ENCODE measurements at places on chromosomes 16 and 17.
A peak's percentile ranks its signal among the peaks of the same experiment; 100 is the strongest.

GRCh38 chr17:44170499-44171201 lies at the start of gene ASB16:
ASB16 (plus strand) TSS chr17:44170704; CDS start chr17:44170790, 86 bp downstream.
- no peak for DNase-seq

GRCh38 chr16:75085556-75085955 lies 31.0 kb downstream of the LDHD start:
- DNase-seq, result no peak

- no peak for DNase-seq
Observed at GRCh38 chr17:67477687-67478086, 100.6 kb downstream of the PITPNC1 start.

DNA sequence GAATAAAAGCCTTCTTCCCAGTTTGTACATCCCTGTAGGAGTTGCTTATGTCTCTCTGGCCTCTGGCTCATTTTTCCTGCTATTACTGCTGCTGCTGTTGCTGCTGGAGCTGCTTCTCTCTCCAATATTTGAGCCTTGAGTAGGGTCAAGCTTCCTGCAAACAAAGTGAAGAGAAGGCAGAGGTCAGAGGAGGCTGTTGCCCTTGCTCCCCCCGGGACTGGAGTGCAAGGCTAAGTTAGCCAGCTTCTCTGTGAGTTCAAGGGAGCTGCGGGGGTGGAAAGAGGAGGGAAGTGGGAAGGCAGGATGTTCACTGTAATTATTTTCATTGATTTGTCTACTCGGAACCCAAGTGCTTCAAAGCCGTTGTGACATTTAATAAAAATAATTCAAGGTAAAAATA lies 77.0 kb upstream of the TMEM132E start:
- no peak for DNase-seq

GRCh38 chr17:75457047-75457654 lies 716 bp downstream of the TMEM94 start:
- no peak for DNase-seq

- no peak for DNase-seq
Observed at GRCh38 chr17:78729641-78730040, 52.4 kb downstream of the CYTH1 start.

DNA sequence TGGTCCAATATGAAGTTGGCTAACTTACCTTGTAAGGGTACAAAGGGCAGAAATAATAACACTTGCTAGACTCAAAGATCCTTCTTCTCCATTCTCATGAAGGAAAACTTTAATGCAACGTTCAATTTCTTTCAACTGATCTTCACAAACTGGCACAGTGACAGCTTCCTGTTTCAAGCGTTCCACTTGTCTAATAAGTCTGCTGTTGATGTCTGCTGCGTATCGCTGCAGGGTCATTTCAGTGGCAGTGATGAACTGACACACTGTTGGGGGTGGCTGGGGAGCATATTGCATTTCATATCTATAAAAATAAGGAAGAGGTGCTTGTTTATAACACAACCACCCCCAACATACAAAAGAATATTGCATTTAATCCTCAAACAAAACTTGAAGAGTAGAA lies 33.5 kb upstream of the ARL6IP1 start:
- no peak for DNase-seq

DNA sequence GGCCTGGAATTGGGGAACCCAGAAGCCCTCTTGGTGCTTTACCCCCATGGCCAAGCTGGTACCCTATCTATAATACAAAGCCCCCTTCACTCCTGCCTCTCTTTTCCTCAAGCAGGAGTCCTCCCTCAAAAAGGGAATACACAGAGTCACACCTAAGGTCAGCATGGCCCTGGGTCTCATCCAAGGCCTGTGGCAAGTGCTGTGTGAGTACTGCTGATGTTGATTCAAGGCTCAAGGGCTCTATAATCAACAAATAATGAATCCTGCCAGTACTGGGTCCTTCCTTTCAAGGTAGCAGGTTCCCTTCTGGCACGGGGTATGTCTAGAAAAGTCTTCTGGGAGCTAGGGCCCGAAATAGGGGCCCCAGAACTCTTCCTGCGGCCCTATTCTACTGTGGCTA lies 187.3 kb downstream of the CYB561 start:
- no peak for DNase-seq

- DNase-seq, result no peak
Observed at GRCh38 chr16:9370061-9370491, 278.6 kb downstream of the HAPSTR1 start.

GRCh38 chr17:81735264-81736102 lies 23.4 kb downstream of the SLC25A10 start:
- peak; percentile 48 for DNase-seq

GRCh38 chr17:81438007-81438659 lies 42.9 kb downstream of the BAHCC1 start:
- no peak for DNase-seq

- DNase-seq, result no peak
Observed at GRCh38 chr17:49647256-49647585, 30.7 kb downstream of the SPOP start.

GRCh38 chr17:50055055-50055425 lies 870 bp upstream of the ITGA3 start:
- DNase-seq, result no peak

GRCh38 chr16:4550591-4550990 lies 5.5 kb upstream of the C16orf96 start:
- no peak for DNase-seq

DNA sequence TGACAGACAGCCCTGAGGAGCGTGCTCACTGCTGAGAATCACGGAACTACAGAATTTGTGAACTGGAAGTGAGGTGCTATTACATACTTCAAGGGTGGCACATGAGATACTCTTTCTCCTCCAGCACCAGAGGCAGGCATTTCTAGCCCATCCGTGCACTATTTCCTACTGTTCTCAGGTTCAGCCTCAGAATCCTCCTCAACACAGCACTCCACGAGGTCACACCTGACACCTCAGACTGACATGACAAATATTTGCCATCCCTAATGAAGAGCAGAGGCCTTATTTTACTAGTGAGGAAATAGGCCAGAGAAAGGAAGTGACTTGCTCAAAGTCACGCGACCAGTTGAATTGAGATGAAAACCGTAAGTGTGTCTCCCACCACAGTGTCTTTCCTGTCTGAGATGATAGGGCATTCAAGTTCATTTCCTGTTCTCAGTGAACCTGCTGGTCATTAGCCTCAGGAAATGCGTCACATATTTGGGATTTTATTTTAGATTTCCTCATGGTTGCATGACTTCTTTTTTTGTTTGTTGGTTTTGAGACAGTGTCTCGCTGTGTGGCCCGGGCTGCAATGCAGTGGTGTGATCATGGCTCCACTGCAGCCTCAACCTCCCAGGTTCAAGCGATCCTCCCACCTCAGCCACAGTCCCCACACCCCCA lies 23.6 kb downstream of the SEZ6 start:
- DNase-seq, result no peak

DNA sequence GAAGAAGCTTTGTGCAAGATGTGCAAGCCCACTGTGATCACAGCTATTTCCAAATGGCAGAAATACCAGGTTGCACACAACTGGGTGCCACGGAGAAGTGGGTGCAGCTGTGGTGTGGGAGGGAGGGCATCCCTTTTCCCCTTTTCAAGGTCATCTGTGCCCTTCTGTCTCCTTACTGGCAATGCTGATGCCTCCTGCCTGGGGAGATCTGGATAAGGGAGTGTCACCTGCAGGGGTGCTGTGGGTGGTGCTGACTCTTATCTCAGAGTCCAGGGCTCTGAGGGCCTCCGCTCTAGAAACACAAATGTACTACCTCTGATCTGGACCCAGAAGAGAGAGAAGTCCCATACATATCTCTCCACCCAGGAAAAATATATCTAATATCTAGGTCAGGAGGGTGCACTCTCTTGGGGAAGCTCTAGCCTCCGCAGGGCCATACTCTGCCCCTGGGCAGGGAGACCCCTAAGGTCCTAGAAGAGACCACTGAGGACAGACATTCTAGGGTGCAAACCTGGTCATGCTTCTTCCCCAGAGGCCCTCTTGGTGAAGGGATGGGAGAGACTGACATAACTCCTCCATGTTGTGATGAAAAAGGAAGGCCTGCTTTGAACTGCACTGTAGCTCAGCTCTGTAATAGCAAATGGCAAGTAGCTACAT lies 18.5 kb downstream of the NPRL3 start:
- no peak for DNase-seq

DNA sequence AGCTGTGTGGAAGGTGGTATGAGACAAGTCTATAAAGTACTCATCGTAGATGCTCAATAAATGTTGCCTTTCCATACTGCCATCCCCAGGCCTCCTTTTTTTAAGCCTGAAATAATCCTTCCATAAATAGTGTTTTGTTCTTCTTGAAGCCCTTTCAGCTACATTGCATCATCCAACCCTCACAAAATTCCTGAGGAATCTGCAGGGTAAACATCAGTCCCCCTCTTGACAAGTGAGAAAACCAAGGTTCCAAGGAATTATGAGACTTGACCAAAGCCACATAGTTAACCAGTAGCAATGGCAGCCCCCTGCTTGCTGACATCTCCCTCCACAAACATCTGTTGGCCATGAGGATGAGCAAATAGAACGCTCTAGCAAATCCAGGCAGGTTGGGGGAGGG lies 89.7 kb upstream of the CCL1 start:
- no peak for DNase-seq

DNA sequence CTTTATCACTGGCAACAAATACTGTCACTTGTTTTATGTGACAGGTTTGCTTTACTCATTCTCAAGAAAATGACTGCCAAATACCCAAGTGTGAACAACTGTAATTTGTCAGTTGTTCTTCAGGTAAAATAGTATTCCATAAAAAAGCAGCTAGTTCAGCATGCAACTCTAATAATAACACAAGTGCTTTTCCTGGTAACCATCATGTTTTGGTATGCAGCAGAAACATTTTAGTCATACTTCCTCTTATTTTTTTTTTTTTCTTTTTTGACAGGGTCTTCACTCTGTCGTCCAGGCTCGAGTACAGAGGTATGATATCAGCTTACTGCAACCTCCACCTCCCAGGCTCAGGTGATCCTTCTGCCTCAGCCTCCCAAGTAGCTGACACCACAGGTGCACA lies 4.6 kb downstream of the TERF2 start:
- DNase-seq, result no peak

GRCh38 chr17:68443972-68444464 lies 13.3 kb downstream of the WIPI1 start:
- DNase-seq, result no peak

- DNase-seq, result no peak
Observed at GRCh38 chr17:29010586-29010985, 4.8 kb upstream of the SEZ6 start.

- no peak for DNase-seq
Observed at GRCh38 chr16:17432901-17433576, 37.7 kb downstream of the XYLT1 start.

DNA sequence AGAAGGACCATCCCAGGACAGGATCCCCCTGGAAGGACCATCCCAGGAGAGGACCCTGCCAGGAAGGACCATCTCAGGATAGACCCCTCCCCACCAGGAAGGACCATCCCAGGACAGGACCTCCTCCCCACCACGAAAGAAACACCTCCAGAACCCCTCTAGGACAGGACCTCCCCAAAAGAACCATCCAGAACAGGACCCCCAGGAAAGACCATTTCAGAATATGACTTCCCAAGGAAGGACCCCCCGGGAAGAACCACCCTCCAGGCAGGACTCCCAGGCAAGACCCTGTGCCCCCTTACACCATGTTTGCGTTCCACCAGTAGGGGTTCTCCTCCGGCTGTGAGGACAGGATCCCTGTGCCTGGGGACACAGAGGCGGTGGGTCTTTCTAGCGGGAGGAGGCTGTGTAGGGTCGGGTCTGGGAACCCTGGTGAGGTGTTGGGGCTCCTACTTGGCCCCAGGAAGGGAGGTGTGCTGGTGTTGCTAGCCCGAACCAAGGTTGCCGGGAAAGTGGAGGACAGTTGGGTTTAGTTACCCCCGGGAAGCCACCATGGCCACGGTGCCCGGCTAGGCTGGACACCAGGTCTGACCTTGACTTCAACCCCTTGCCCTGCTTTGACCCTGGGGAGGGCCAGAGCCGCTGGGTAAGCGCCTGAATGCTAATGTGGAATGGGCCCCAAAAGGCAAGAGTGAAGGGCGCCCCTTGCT lies 2.2 kb downstream of the NOTUM start:
- peak; percentile 46 for DNase-seq

GRCh38 chr17:83200751-83201150 lies 121.3 kb downstream of the METRNL start:
- no peak for DNase-seq

DNA sequence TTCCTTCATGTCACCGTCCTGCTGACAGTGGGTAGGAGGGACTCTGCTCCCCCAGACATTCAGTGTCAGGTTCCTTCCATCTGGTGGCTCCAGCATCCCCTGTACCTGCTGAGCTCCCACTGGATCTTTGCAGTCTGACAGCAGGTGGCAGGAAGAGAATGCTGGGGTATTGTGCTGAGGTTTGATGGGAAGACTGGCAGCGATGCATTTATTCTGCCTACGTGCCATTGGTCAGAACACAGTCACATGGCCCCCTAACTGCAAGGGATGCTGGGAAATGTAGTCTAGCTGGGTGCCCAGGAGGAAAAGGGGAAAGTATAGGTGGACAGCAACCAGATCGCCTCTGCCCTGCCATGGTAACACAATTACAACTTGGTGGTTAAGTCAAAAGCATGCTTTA lies 44.4 kb downstream of the IRX3 start:
- DNase-seq, result no peak

DNA sequence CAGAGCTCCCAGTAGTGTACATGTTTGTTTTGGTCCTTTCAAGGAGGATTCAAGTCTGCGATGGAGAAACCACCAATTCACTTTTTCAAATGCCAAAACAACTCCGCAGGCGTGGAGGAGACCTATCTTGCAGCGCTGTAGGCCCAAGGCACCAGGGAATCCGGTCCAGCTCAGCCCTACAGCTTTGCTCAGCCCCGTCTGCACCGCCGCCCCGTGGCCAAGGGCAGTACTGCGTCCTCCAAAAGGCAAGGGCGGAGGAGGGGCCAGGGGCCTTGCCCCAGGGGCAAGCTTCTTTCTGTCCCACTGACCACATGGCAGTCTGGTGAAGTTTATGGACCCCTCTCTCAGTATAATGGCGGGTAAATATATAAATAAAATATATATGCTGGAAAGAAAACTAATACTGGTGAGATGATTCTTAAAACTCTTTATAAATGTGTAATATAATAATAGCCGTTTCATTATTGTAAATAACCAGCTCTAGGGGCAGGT lies 709 bp upstream of the CD300LG start:
- peak; percentile 93 for DNase-seq

DNA sequence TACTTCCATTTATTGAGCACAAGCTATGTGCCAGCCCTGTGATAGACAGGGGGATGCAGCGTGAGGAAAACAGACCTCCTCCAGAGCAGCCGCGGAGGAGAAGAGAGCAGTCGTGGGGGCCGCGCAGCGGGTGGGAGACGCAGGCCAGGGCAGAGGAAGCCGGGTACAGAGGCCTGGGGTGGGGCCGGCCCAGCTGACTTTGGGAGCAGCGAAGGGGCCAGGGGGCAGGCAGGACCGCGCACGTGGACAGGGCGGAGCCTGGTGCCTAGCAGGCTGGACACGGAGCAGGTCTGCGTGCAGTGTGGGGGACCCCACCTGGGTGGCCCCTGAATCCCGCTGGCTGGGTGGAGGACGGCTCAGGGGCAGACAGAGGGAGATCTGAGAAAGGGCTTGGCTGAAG lies 46.2 kb downstream of the ZFPM1 start:
- no peak for DNase-seq

- DNase-seq, result no peak
Observed at GRCh38 chr17:50892101-50892776, 26.1 kb upstream of the TOB1 start.

- peak; percentile 90 for DNase-seq
Observed at GRCh38 chr17:79874329-79874981, 35.2 kb upstream of the CBX4 start.
